M059J (cell line): ENCODE measurements at places on chromosomes 7 and 10.
A peak's percentile ranks its signal among the peaks of the same experiment; 100 is the strongest.

DNA sequence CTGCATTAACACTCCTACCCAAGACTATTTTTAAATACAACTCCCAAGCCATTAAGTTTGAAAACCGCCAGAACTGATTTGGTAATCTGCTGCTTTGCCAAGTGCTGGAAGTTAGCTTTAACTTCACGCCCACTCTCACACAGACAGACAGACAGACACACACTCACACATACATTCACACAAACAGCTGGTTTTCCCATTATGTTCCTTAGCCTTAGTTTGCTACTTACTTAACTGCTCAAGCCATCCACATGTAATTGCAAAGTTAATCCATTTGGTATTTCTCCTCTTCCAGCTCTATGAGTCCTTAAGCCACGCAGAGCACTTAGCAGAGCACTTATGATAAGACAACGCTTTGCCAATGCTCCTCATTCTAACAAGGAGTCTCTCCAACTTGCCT lies 8.3 kb downstream of the COBL start:
- no peak for DNase-seq

DNA sequence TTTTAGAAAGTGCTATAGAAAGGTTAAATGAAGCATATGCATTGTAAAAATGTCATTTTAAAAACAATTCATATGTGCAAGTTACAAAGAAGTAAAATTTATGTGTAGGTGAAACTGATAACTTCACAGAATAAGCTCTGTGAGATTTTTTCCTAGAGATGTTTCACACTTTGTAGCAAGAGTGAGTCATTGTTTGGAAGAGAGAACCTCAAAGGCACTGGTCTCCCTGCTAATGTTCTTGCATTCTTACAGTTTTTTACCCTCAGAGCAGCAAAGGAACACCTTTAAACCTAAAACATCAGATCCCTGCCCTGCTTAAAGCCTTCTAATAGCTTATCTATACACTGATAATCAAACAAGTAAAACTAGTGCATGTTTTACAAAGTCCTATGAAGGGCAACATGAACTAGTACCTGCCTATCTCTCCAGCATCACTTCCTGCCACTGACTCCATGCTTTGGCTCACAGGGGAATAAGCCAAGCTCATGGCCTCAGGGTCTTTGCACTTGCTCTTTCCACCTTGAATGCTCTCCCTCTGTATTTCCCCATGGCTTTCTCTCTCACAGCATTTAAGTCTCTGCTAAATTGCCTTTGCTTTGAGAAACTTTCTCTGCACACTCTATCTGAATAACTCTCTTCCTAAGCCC lies 997.0 kb downstream of the GATA3 start:
- peak; percentile 25 for DNase-seq

GRCh38 chr10:23186178-23186577 lies 5.9 kb upstream of the PTF1A start:
- no peak for DNase-seq

- peak; percentile 32 for DNase-seq
Observed at GRCh38 chr7:14902589-14903067, at the start of gene DGKB. TSS of gene DGKB (minus strand) at chr7:14902751.

DNA sequence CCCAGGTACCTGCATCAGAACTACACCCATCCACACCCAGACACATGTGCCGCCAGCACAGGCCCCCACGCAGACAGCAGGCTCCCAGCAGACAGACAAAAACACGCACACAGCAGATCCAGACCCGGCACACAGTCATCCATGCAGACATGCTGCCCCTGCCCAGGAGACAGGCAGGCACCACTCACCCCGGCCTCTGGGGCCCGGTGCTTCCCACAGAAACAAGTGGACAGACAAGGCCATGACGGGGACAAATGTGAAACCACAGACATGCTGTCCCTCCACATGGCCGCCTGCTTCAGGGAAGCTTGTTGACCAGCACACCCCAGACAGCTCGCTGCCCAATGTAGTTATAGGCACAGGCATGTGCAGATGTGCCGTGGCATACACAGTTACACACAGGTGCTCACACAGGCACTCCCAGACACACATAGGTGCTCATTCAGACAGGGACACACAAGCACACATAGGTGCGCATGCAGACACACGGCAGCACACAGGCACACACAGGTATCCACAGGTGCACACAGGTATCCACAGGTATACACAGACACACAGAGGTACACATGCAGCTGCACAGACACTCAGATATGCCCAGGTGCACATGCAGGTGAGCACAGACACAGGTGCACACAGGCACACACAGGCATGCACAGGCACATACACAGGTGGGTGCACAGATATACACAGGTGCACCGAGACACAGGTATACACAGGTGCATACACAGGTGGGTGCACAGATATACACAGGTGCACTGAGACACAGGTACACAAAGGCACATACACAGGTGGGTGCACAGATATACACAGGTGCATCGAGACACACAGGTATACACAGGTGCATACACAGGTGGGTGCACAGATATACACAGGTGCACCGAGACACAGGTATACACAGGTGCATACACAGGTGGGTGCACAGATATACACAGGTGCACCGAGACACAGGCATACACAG lies 10.5 kb upstream of the SCART1 start:
- DNase-seq, result no peak

GRCh38 chr10:73893426-73893825 lies 17.5 kb upstream of the PLAU start:
- DNase-seq, result peak; percentile 89

DNA sequence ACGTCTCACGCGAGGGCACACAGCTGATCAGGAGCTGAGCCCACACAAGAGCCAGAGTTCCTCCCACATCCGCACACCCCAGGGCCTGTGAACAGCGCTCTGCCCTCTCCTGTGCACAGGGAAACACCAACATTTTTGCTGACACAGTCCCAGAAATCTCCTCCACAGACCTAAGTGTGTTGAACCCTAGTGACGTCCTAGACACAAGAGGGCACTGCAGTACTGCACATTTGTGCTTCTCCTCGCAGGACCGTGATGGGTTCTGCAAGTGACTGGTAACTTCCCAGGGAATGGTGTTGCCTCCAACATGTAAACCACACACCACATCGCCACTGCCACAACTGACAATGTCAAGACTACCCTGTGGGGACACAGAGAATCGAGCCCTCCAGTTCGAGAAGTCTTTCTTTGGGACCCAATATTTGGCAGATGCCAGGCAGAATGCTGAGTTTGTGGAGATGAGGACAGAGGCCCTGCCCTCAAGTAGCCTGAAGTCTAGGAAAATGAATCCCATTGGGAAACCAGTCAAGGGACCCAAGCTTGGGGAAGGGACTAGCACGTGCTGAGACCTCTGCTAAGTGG lies 170.3 kb downstream of the PAXIP1 start:
- peak; percentile 37 for DNase-seq
